ENCODE measurements at places on chromosomes 4 and X. TPM values are rescaled to one million over a fixed set of nuclear protein-coding genes. Genes with fewer than 3 reads are reported as not detected.

- DNase-seq: no peak
Measured at GRCh38 chr4:14337892-14338584, 664.2 kb upstream of the CPEB2 start.

- DNase-seq: peak; percentile 86
Measured at GRCh38 chr4:186725469-186726425, 2.1 kb upstream of the FAT1 start.

The MND1 gene
- total RNA-seq: 42.2 TPM

The SPANXA2 gene
- total RNA-seq: not detected

The KLKB1 gene
- total RNA-seq: 0.39 TPM

DNA sequence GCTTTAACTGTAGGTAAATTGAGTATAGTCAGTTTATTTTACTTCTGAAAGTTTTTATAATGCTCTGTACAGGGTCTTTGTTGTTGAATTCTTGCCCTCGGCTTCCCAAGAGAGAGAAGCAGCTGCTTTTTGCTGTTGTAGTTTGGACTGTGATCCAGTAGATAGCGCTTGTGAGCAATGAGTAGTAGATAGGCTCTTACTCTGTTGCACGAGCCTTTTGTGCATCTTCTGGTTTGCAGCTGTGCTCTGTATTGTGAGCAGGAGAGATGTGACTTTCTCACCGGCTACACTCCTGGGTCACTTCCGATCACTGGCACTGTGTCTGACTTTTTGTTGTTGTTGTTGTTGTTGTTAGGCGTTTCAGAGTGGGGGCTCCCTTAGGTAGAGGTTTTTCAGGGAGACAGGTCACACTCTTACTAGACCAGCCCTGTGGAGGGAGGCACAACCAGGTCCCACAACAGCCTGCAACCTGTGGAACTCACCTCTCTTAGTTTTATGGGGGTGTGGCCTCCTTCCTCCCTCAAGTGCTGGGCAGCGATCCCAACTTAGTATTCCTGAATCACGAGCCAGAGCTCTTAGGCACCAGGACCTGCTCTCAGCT, 822.1 kb upstream of the GALNTL6 start:
- DNase-seq: peak; percentile 78

All from neural progenitor cell (in vitro differentiated cells).